HT1080 (cell line): ENCODE measurements at places on chromosomes 11 and 22.

GRCh38 chr11:130181295-130182272 is 22.0 kb downstream of the ST14 start:
- DNase-seq, result peak; percentile 50

DNA sequence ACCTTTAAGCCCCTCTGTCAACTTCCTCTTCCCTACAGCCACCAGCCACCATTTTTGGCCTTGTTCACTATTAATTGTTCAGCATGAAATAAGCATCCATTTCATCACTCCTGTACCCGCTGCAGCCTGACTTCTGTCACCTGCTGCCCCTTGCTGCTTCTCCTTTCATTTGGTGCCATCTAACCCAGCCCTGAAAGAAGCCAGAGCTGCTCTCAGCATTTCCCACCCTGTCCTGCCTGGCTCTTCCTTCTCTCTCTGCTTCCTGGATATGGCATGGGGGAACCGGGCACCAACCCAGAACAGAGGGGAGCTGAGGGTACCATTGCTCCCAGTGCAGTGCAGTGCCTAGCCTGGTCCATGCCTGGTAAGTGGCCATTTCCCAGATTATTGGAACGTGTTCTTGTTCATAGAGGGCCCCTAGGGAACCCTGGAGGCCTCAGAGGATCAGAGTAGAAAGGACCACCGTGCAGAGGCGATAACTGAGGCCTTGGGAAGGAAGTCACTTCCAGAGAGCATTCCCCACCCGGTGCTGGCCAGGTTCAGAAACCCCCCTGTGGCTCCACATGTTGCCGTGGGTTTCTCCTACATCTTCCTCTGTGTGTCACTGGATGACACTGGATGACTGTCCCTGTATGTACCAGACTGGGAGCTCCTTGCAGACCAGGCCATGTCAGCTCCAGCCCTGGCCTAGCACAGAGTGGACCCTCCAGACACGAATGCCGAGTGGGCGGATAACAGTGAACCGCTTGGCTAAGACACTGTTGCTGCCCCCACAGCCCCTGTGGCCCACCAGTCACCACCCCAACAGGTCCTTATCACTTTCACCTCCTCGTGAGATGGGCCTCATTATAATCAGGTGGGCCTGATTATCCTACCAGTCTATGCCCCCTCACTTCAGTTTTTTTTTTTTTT is 4.7 kb downstream of the YDJC start:
- DNase-seq, result no peak

GRCh38 chr11:23227078-23227445 is 366.8 kb upstream of the CCDC179 start:
- DNase-seq, result no peak

DNA sequence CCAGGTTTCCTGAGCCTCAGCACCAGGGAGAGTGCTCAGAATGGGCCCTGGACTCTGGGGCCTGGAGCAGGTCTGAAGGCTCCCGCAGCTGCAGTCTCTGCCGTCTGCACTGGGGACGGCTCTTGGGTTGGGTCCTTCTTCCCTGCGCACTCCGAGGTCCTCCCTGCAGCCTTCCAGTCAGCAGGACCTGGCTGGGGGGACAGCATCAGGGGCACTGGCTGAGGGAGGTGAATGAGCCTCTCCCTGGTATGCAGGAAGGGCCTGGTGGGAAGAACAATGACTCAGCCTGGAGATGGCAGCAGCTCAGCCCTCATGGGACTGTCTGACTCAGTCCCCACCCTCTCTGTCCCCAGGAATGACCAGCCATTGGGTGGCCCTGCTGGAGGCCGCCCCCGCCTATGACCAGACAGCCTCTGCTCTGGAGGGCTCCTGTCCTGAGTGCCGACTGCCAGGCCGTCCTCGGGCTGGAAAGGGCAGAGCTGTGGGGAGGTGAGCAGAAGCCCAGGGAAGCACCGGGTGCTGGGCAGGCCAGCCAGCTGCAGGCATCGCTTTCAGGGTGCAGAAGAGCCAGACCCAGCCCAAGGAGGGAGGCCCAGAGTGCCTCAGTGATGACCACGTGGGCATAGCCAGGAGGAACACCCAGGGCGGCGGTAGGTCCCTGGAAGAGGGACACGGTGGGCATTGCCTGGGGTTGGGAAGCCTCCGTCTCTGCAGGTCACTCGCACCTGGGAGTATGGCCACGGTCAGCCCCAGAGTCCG is 455.0 kb downstream of the BRD1 start:
- DNase-seq, result peak; percentile 82

- no peak for DNase-seq
Observed at GRCh38 chr22:32864041-32864440, 62.5 kb downstream of the TIMP3 start.

GRCh38 chr11:99098751-99099150 is 78.0 kb downstream of the CNTN5 start:
- DNase-seq, result no peak

GRCh38 chr22:40792451-40792850 is 26.7 kb downstream of the SLC25A17 start:
- no peak for DNase-seq

GRCh38 chr11:1194977-1195681 is 27.7 kb upstream of the MUC5B start:
- no peak for DNase-seq

GRCh38 chr11:106950067-106950491 is 68.2 kb downstream of the GUCY1A2 start:
- no peak for DNase-seq

GRCh38 chr11:11313426-11313825 is 39.6 kb downstream of the CSNK2A3 start:
- DNase-seq, result peak; percentile 83

- no peak for DNase-seq
Observed at GRCh38 chr22:29211066-29211465, 5.4 kb downstream of the EMID1 start.

DNA sequence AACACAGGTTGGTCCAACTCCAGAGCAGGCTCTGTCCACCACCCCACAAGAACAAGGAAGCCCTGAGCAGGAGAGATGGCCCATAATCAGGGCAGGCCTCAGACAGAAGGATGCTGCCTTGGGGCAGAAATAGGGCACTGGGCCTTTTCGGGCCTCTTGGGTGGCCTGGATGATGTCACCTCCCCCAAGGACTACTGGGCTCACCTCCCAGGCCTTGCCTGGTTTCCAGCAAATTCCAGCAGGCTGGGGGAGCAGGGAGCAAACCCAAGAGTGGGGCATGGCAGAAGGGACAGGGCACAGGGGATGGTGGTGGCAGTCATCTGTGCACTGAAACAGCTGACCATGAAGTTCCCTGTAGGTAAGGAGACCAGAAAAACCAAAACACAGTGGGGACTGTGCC is 5.3 kb upstream of the NAA40 start:
- no peak for DNase-seq

DNA sequence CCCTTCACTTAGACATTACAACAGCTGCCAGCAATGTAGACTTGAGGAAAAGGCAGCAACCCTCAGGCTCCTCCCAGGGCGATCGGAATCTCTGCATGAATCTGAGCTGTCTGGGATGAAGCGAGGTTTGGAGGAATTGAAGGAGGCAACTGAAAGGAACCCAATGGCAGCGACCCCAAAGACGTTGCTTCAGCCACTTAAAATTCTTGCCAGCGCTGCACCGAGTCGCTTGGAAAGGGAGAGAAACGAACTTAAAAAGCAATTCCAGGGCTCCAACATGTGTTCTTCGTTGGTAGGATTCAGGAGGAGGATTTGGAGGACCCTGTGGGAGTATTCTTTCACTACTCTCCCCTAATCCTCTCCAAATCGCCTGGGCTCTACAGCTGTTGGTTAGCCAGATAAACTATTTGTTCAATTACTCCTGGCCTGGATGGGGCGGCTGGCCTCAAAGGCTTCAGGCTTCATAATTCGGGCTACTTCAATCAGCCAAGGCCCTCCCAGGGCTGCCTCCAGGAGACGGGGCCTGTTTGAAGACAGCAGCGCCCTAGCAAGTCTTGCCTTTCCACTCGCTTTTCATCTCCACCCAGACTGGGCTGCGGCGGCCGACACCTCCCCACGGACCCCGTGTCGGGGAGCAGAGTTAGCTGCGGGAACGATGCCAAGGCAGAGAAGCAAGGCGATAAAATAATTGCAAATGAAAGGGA is 72.4 kb upstream of the TMEM45B start:
- DNase-seq, result no peak

- DNase-seq, result no peak
Observed at GRCh38 chr22:30275625-30276024, 9.0 kb upstream of the OSM start.

DNA sequence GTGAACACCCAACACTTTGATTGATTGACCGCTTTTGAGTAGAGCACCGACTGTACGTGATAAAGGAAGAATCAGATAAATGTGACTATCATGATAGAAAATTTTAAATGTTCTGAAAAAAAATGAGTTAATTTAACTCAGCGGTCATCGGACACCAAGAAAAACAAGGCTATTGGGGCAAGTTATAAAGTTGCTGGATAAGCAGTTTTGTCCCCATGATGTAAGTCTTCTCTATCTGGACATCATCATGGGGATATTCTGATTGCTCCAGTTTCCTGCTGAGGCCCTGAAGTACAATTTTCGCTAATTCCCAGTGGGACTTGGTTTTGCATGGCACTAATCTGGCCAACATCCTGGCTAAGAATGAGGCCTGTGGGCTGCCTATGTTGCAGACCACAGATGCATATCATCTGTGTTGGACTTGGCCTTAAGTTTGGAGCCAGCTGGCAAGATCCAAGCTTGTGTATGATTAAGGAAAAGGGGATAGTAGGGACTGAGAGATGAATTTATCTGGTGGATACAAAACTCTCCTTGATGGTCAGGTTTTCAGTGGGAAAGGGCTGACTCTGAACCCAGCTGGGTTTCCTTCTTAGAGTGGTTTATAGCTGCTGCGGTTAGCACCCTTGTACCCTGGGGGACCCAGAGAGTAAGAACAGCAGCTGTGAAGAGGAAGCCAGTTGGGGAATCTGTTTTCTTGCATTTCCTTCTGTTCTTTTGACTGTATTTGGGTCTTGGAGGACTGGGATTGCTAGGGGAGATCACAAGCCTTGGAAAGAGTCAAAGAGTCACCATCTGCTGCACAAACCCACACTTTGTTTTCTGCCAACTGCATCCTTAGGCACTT is 118.3 kb downstream of the SEZ6L start:
- no peak for DNase-seq

GRCh38 chr11:124807201-124807600 is 7.0 kb upstream of the MSANTD2 start:
- DNase-seq, result no peak

DNA sequence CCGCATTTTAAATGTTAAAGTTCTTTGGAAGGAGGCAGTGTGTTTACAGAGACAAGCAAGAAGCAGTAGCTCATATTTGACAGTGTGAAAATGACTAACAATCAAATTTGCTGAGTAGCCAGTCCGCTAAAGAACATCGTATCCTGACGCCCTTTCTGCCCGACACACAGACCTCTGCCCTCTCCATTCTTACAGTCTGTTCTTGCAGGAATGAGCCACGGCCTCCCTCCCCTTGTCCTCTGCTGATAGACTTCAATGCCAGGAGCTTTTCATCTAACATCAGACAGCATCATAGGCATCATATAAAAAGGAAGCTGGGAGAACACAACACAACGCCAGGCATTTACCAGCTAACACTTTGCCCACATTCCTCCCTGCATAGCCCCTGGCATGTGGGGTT is 486.0 kb downstream of the OPCML start:
- no peak for DNase-seq

GRCh38 chr11:32953700-32954099 is 61.1 kb downstream of the QSER1 start:
- DNase-seq, result no peak

- no peak for DNase-seq
Observed at GRCh38 chr11:83649528-83649855, 363.3 kb upstream of the CCDC90B start.

DNA sequence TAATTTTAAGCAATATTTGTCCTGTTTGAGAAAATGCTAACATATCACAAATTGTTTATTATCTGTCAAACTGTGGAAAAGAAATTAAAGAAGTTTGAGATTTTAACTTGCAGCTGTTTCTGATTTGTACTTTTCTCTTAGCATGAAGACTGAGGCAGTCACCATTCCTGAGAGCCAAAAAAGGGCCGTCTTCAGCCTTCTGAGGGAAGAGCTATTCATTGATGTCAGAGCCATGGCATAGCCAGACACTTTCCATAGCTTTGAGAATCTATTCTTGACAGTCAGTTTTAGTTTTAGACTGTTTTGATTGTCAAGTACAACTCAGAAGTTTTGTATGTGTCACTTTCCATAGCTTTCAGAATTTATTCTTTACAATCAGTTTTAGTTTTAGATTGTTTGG is 32.1 kb downstream of the YAP1 start:
- no peak for DNase-seq

- no peak for DNase-seq
Observed at GRCh38 chr11:73194593-73194992, 23.5 kb upstream of the P2RY2 start.

DNA sequence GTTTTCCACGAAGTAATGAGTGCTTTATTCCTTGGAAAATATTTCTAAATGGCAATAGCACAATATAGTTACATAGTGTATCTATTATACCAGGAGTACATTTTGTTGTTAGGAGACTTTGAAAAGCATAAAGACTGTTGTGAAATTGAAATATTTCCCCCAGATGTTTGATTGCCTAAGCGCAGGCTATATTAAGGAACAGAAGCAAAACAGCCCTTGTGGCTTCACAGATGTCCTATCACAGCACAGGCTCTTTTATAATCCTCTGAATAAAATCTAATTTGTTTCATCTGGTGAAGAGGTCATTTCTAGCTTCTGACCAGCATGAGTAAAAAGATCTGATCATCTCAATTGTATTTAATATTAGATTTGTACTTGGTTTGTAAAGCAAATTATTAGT is 48.2 kb downstream of the BSX start:
- no peak for DNase-seq

DNA sequence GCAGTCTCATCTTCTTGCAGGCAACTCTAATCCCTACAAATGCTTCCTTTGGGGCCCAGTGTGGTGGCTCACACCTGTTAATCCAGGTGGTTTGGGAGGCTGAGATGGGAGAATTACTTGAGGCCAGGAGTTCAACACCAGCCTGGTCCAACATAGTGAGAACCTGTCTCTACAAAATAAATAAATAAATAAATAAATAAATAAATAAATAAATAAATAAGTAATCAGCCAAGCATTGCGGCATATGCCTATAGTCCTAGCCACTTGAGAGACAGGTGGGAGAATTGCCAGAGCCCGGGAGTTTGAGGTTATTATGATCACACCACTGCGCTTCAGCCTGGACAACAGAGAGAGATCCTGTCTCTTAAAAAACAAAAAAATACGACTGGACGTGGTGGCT is 34.1 kb upstream of the RRAS2 start:
- no peak for DNase-seq

DNA sequence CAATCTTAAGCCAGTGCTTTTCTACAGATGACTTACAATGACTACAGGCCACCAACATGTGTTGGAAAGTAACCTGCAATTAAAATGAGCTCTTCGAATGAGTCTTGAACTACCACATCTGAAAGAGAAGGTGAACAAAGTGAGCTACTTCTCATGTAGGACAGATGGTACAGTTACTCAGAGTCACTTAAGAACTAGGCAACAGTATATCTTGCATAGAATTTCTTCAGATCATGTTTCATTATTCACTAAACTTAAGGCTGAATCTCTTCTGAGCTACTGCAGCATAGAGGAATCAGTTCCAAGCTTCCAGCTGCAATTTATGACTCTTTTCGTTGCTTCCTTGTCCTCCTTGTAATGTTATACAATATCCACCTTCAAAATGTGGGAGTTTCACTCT is 270.9 kb downstream of the TTC28 start:
- DNase-seq, result no peak

GRCh38 chr11:118436639-118437207 is 431 bp downstream of the KMT2A start:
- no peak for DNase-seq
